Globus pallidus (tissue), 1 donor: ENCODE measurements at places on chromosomes 7 and 10.

DNA sequence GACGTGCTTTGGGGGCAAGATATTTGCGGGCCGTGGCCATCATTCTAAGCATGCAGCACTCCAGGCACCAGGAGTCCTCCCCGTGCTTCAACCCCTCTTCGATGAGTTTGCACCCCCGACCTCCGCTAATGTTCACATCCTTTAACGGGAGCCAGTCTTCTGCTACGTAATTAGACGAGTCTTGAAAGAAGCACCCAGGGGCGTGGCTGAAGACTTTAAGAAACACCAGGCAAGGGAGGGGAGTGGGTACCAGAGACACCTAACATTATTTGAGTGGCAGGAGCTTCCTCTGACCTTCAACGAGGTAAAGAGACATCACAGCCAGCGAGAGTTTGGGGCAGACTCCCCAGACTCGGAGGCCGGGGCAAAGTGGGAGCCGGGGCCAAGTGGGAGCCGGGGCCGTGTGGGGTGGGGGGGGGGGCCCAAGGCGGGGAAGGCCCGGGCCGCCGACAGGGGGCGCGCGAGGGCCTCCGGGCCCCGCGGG, 31.1 kb upstream of the TOMM7 start:
- DNase-seq, result no peak

DNA sequence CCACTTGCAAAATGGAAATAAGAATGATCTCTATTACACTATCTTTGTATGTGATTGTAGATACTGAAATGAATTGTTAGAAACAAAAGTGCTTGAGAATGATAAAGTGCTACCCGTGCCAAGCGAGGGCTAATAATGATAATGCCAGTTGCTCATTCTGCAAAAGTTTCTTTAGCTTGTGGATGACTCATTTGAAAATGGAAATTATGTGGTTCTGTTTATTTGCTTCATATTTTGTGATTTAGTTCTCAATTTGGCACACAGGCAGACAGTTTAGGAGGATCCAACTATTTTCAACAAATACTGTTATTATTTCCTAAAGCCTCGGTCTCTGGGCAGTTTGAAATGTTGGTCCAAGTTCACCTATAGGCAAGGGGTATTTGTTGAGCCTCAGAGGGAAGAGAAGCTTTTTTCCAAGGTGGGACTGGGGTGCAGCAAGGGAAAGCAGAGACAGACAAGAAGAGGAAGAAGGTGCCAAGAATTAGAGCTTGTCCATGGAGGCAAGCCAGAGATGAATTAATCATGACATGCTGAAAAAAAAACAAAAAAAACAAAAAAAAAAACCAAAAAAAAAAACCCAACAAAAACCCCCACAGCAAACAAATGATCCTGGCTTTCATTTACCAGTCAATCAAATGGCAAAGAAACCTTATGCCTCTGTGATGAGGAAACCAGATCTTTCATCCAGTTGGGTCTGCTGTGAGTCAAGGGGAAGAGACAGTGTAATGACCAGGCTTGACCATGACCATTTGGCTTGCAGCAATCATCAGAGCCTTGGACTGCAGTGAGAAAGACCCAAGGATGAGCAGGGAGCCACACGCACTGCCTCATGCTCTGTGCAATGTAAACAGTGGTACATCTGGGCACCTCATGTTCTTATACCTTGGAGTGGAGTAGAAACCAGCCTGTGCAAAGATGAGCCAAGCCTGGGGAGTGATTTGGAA, 285.0 kb upstream of the HABP2 start:
- no peak for DNase-seq

DNA sequence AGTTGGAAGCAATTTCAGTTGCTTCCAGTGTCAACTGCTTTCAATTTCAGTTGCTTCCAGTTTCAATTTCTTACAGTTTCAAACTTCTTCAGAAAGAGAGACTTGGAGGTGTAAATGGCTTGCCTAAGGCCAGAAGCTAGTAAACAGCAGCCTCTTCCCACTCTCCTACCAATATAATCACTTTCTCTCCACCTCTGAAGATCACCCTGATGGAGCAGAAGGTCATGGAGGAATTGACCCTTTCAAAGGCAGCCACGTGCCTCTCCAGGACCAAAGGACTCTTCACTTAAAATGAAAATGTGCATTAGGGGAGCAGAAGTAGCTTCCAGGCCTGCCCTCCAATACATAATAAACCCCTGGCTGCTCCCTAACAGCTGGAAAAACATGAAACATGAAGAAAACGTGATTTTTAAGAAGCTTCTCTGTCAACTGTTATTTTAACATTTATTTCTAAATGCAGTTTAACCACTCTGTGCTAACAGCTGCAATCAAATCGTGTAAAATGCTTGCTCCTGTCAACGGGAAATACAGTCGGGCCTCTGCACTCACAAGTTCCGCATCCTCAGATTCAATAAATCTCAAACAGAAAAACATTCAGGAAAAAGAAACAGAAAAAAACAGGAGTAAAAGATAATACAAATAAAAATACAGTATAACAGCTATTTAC, 1020.6 kb downstream of the XPNPEP1 start:
- no peak for DNase-seq

- peak; percentile 90 for DNase-seq
Observed at GRCh38 chr10:113059371-113059780, 109.3 kb downstream of the TCF7L2 start.

DNA sequence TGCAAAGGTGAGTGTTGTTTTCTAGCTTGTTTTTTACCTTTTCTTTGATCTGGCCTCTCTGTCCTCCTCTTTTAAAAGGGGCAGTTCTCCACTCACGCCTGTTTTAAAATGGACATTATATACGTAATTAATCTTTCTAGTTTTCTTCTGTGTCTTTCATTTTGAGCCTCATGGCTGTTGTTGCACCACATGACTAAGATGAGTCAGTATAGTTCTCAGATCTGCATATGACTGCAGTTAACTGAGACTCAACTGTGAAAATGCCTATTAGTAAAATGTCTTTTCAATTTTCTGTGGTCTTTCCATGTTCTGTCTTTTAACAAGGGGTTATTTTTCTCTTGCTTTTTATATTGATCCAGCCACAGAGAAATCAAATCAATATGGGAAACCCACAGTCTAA, 296.1 kb downstream of the CDK14 start:
- no peak for DNase-seq

DNA sequence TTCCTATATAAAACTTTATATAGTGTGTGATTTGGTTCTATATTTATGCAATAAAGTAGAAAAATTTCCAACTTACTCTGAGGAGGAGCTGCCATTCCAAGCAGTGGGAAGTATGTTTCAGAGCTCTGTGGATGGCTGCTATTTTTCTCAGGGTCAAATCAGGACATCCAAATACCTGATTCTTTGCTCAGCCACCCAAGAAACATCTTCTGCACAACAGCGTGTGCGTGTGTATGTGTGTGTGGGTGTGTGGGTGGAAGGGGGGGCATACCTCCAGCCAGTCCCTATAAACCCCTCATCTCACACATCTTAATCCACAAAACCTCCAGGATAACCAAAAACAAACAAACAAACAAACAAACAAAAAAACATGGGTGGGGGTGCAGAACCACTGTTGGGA, 66.3 kb upstream of the EMX2 start:
- DNase-seq, result no peak

- DNase-seq, result no peak
Observed at GRCh38 chr10:30617070-30617469, 12.5 kb downstream of the LYZL2 start.

DNA sequence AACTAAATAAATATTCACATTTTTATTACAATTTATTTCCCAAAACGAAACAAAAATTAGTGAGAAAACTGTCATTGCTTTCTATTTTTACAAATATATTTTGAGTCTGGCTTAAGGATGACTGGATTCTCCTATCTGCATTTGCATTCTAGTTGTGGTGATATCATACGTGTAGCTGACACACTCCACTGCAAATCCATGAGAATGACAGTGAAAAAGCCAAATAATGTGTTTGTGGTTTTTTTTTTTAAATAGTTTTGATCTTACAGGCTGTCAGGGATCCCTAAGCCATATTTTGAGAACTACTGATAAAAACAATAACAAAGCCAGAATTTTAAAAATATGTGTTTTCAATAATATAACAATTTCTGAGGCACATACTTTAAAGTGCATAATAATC, 5.8 kb upstream of the STAMBPL1 start:
- no peak for DNase-seq

GRCh38 chr7:85457911-85458310, 271.1 kb upstream of the SEMA3D start:
- no peak for DNase-seq

DNA sequence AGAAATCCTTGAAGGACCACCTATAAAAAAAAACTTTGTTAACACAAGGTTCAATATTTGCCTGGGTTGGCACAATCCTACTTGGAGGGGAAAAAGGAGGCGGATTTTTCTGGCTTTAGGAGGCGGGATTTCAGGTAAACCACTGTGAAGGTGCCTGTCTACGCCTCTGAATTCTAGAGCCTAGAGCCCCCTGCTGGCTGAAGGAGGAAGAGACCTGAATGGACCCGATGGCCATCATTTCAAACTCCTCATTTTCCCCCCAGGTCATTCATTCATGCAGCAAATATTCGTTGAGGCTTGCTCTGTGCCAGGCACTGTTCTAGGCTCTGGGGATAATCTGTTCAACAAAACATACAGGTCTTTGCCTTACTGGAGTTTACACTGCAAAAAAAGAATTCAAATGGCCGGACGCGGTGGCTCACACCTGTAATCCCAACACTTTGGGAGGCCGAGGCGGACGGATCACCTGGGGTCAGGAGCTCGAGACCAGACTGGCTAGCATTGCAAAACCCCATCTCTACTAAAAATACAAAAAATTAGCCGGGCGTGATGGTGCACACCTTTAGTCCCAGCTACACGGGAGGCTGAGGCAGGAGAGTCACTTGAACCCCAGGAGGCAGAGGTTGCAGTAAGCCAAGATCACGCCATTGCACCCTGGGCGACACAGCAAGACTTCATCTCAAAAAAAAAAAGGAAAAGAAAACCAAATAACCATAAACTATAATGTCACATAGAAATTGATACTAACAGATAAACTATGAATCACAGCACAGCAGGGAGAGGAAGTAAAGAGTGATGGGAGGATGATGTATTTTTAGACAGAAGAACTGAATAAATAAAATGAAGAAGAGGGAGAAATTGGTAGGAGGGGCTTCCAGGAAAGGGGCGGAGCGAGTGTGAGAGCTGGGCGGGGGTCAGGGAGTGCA, 90.1 kb upstream of the NFE2L3 start:
- peak; percentile 11 for DNase-seq

DNA sequence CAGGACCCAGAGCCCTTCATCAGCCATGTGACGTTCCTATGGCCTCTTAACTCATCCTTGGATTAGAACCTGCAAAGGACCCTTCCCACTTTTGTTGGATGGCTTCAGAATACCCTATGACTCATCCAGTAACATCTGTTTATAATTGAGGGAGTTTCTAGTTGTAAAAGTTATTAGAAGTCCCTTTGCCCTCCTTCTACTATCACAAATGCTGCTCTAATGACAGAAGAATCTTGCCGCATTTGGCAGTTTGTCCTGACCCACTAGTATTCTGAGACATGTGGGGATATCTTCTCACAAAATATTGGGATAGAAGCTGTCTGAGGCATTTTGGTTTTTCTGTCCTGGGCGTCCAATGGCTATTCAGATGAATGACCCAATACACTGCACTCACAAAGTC, 251.8 kb upstream of the TMEM72 start:
- DNase-seq, result no peak
